ENCODE measurements at places on chromosomes 13 and 19. TPM values are rescaled to one million over a fixed set of nuclear protein-coding genes. Genes with fewer than 3 reads are reported as not detected.

GRCh38 chr13:88701551-88701950, 1030.4 kb downstream of the SLITRK5 start:
- DNase-seq, result no peak

CATSPERD gene
- total RNA-seq, result not detected

DNA sequence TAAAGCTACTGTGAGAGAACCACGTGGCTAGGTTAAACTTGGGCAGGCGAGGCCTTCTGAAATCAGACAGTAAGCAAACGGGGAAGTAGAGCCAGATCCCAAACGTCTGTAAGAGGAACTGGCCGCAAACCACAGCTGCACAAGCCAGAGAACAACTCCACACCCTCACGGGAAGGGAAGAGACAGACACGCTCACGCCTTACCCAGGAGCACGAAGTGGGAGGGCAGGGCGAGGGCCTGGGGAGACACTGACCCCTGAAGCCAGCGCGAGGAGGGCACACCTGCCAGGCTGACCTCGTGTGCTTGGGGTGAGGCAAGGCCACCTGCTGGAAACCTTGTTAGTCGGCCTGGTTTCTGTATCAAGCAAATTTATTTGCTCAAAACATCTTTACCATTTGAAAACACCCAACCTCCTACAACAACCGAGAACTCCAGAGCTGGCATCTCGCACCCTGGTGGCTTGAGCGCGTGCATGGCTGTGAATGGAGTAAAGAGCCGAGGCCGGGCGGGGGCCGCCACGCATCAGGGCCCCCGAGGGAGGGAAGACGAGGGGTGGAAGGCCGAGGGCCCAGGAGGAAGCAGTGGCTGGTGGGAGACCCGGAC, 7.3 kb downstream of the POLR2E start:
- DNase-seq, result no peak

RASL11A gene
- 36.5 TPM for total RNA-seq

- DNase-seq, result no peak
Measured at GRCh38 chr13:95955255-95955654, 97.9 kb downstream of the UGGT2 start.

GRCh38 chr19:9901020-9901419, 35.3 kb downstream of the OLFM2 start:
- no peak for DNase-seq

All from H4 (cell line).